ENCODE measurements at places on chromosomes 6 and 20. TPM values are rescaled to one million over a fixed set of nuclear protein-coding genes. Genes with fewer than 3 reads are reported as not detected.
A peak's percentile ranks its signal among the peaks of the same experiment; 100 is the strongest.

DNA sequence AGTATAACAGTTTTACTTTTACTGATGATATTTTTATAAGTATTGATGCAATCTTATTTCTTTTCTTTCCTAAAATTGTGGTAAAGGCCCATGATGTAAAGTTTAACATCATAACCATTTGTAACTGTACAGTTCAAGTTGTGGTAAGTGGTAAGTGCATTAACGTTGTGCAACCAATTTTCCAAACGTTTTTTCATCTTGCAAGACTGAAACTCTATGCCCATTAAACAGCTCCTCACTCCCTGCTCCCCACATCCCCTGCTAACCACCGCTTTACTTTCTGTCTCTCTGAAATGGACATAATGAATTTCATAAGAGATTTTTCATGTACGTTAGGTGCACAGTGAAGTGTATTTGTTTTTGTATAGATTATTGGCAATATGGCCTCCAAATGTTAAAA lies 106.0 kb downstream of the PACRG start:
- no peak for DNase-seq

- no peak for DNase-seq
Observed at GRCh38 chr6:125063307-125063706, 90.3 kb upstream of the TPD52L1 start.

DNA sequence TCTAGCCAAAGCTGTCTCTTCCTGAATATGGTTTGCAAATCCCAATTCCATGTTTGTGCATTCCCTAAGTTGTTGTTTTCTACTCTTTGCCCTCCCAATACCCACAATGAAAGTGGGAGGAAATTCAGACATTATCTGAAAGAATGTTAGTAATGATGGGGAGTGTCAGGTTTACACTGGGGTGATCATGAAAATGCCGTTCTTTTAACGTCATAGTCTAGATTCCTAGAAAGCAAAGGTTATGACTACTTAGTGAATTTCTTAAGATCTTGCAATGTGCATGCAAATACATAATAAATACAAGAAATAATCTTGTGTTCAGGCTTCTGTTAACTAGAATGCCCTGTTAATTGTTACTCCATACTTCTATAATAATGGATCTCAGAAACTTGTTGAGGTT lies 101.0 kb downstream of the LCA5 start:
- DNase-seq, result no peak

DNA sequence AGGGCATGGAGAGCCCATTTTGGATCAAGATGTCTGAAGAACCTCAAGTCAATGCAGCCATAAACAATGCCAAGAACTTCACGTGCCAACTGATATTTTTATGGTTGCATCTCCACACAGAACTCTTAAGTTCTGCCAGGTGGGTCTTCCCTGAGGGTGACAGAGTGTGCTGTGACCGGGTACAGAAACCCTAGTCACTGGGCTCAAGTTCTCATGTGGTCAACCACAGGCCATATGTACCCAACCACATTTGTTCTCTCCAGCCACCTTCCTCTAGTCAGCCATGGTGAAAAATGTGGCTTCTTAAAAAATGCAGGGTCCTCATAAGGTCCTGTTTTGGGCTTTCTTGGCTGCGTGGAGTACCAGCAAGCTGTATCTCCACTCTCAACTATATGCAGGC lies 48.9 kb downstream of the CLIC5 start:
- DNase-seq, result no peak

Gene FAM120B
- 50.9 TPM for total RNA-seq

Gene NOTCH4
- 10.9 TPM for total RNA-seq

GRCh38 chr6:52389626-52390360 lies 27.8 kb downstream of the PAQR8 start:
- peak; percentile 28 for DNase-seq

Gene RPP21
- total RNA-seq, result 55.6 TPM

GRCh38 chr6:131937226-131937625 lies 13.9 kb downstream of the CCN2 start:
- DNase-seq, result peak; percentile 30

Gene DLL1
- 18.7 TPM for total RNA-seq
